ENCODE measurements at places on chromosomes 1 and 21.

DNA sequence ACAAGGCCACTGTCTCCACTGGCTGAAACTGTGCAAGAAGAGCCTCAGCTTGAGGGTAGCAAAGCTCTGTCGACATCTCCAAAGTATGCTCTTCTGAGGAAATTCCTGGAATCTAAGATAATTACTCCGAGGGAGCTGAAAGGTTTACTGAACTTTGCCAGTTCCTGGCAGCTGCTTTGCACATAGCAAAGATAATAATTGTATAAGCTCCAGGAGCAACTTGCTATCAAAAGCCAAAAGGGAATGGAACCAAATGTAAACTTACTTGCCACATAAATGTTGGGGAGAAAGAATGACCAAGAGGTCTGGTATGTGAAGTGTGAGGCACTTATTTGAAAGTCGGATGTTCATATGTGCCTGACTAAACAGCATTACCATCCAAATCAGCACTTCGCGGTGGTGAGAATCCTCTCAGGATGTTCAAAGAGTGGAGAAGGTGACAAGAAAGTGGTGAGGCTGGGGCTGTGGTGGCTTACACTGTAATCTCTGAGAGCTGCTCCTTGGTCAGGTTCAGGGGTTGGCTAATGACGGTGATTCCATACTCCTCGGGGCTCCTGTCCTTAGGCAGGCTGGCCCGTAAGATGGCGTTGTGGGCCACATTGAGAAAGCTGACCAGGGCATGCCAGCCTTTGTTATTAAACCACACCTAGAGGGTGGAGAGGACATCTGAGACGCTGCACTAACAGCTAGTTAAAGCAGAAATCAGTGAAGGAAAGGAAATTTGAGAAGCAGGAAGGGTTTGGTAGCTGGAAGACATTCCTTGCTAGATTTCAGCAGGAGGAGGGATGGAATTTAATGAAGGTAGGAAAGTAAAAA is 100.0 kb downstream of the ABCA4 start:
- DNase-seq, result no peak

DNA sequence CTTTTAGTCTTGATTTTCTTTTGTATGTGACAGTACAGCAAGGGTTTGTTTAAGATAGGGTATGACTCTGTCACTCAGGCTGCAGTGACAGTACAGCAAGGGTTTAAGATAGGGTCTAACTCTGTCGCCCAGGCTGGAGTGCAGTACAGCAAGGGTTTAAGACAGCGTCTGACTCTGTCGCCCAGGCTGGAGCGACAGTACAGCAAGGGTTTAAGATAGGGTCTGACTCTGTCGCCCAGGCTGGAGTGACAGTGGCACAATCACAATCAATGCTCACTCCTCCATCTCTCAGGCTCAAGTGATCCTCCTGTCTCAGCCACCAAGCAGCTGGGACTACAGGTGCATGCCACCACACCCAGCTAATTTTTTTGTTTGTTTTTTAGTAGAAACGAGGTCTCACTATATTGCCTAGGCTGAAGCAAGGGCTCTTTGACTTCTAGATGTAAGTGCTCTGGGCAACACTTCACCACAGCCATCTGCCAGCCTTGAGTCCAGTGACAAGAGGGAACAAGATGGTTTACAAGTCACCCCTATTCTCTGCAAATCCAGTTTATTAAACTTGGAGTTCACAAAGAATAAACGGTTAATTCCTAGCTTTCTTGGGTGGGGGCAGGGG is 965 bp upstream of the SH2D5 start:
- DNase-seq, result no peak

DNA sequence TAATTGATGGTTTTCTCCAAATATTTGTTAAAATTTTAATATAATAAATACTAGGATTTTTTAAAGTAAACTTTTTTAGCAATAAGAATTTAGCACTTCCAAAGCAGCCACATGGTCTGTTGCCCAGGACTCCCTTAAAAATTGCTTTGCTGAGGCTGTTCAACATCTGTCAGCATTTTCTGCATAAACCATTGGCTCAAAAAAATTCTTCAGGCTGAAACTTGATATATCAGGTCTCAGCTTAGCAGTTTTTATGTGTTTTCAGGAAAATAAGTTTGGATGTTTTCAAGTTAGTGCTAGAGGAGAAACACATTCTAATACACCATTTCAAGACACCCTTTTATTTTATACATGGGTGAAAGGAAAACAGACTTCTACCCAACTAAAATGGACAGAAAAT is 69.1 kb upstream of the C1orf105 start:
- DNase-seq, result no peak

GRCh38 chr21:21162786-21163185 is 164.6 kb downstream of the NCAM2 start:
- no peak for DNase-seq

DNA sequence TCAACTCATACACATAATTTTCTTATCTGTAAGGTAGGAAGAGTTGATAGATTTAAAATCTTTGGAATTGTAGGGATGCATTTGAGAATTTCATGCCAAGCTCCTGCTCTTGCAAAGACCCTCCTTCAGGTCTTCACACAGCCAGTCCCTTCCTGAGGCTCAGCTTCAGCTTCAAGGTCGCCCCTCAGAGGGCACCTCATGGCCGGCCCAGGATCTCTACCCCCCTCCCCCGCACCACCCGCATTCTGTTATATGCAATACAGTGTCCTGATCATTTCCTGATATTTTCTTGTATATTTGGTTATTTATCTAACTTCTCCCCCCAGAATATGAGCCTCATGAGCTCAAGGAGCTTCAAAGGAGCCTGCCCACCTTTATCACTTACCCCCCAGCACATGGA is 47.0 kb upstream of the BACE2 start:
- no peak for DNase-seq

DNA sequence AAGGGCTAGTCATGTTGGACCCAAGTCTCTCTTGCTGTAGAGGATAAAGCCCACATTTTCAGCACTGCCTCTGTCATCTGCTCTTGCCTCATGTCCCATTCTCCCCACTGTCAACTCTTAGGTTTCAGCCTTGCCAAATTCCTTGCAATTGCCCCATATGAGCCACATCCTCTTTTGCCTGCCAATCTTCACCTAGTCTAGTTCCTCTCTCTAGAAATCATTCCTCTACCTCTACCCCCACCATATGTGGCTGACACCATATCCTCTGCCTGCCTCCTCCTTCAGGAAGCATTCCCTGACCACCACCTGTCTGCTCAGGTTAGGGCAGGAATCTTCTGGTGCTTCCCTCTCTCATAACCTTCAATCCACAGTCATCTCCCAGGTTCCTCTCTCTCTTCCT is 38.2 kb downstream of the SLC9A1 start:
- DNase-seq, result no peak

- no peak for DNase-seq
These were observed 64.6 kb downstream of the URB2 start for GRCh38 chr1:229690662-229691061.

- DNase-seq, result no peak
These were observed 163.2 kb upstream of the CTTNBP2NL start for GRCh38 chr1:112232848-112233247.

DNA sequence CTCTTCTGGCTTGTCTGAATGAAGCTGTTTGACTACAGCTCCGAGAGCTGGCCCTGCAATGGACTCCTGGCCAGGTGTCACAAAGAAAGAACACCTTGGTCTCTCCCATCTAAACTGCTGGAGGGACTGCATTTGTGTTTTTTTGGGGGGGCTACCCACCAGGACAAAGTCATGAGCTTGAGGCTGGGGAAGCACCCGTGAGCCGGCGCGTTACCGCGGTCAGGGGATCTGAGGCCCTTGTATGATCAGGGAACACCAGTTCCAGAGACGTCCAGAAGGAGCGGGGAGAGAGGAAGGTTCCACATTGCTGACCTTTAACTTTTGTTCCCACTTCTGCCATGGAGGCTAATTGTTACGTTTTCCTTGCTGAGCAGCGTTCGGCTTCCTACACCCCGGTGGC is 84.5 kb upstream of the C1orf174 start:
- no peak for DNase-seq
